ENCODE measurements at places on chromosomes 1 and 21.

DNA sequence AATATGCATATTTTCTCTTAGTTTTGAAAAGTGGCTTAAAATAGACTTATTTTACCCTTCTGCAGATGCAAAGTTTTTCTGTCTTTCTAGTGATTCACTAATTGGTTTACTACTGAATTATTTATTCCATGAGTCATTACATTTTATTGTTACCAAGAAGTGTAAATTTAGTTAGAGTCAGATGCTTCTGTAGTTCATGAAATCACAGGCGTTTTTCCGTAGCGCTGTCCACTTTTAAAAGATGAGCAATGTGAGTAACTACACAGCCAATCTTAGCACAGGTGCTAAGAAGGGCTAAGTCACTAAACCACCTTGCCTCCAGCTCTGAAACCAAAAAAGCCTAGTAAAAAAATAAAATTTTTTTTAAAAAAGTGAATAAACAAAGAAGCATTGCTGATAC is 24.7 kb downstream of the RGS13 start:
- no peak for DNase-seq

GRCh38 chr1:219985169-219985568 is 56.8 kb upstream of the SLC30A10 start:
- DNase-seq: no peak

DNA sequence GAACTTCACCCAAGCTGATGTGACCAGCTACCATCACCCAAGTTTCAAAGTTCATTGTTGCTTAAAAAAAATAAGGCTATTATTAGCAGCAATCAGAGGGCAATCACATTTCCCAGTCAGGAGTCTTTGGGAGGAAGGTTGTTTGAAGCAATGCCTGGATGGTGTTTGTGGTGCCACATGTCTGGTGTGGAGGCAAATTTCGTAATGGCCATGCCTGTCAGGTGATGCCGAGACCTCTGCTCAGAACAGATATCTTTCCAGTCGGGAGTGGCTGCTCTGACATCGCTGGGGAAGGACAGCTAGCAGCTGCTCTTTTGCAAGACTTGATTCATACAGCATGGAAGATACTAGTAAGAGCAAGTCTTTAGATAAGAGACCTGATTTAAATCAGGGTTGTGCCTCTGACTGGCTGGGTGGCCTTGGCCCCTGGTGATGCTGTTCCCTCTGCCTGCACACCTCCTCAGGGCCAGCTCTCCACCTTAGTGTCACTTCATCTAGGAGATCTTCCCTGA is 187.8 kb upstream of the JUN start:
- no peak for DNase-seq

DNA sequence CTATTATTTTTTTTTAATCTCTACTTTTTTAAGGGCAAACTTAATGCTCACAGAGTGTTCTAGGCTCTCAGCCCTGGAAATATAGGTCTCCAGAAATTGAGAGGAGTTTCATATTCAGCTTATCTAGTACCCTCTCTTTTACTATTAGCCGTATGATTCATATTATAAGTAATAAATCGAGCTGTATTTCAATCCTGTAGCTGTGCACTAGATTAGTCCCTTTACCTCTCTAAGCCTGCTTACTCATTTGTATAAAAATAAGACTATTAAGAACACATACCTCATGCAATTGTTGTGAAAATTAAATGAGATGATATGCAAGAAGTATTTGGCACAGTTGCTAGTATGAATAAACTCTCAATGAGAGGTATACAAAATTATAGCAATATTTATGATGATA is 128.2 kb upstream of the HOOK1 start:
- DNase-seq: no peak

DNA sequence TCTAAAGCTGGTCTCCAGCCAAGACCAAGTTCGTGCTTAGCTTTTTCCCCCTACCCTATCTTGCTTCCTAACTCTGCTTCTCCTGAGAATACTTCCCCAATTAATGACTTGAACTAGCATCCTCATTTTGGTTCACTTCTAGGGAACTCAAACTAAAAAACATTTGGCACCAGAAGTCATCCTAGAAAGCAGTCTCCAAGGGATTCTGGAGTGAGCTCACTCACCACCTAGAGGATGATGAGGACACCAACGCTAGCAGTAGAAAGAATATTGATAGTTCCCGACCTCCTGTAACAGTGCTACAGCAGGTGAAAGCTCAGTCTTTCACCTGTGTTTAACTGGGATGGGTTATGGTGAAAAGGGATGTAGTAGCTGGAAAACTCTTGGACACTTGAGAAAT is 4.7 kb upstream of the PSMB2 start:
- no peak for DNase-seq

DNA sequence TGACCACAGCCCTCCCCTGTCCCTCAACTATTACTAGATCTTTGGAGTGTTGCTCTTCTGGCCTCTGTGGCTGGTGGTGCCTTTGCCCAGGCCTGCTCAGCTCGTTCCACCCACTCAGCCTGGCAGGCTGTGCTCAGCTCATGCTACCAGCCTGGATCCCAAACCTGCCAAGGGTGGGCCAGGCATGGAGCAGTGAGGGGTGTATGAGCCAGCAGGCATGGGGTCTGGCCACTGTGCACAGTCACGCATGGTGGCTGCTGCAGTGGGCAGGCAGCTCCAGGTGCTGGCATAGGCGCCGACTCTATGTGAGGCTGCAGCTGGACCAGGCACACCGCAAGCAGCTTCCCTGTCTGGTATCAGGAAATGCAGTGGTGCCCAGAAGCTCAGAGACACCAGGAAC is 449.9 kb downstream of the MATN1 start:
- DNase-seq: peak; percentile 77

GRCh38 chr1:24108334-24109165 is 3.4 kb downstream of the MYOM3 start:
- no peak for DNase-seq

DNA sequence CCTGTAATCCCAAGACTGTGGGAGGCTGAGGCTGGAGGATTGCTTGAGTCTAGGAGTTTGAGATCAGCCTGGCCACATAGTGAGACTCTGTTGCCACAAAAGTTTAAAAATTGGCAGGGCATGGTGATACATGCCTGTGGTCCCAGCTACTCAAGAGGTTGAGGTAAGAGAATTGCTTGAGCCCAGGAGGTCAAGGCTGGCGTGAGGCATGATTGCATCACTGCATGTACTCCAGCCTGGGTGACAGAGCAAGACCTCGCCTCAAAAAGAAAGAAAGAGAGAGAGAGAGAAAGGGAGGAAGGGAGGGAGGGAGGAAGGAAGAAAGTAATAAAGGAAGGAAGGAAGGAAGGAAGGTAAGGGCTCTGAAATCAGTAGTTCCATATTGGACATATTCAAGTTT is 25.0 kb downstream of the GLUL start:
- DNase-seq: no peak

DNA sequence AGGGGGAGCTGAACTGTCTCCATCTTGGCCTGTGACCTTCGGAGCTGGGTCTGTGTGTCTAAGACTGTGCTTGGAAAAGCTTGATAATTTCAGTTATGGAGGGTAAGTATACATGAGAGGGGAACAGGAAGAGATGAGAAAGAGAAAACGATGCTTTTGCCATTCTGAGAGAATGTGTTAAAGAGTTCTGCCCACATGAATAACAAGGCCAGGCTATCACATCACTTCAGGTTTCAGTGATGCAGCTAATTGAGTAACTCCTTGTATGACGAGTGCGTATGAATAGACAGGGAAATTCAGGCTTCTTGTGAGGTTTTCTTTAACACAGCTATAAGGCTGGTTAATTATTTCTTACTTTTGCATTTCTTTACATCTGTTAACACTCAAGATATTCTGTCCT is 81.0 kb downstream of the PLPPR5 start:
- DNase-seq: no peak

GRCh38 chr1:172391976-172392375 is 28.5 kb upstream of the C1orf105 start:
- no peak for DNase-seq

GRCh38 chr1:180946056-180946455 is 33.4 kb downstream of the KIAA1614 start:
- DNase-seq: no peak

- DNase-seq: peak; percentile 96
Observed at GRCh38 chr1:154970631-154971340, at the start of gene SHC1. Gene SHC1, minus strand, starts transcription at chr1:154970747. Its CDS starts 221 bp downstream, at chr1:154970526.

DNA sequence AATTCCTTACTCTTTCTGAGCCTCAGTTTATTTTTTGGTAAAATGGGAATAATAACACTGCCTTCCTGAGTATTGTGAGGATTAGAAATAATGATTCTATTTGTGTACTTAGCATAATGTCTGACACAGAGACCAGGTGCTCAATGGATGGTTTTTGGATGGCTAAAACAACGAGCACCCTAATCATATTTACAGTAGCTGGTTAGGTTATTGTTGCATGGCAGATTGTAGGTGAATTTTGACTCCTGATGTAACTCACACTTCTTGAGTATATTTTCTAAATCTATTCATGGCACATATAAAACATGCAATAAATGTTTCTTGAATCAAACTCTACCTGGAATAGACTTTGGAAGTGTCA is 11.9 kb upstream of the DUSP10 start:
- no peak for DNase-seq

DNA sequence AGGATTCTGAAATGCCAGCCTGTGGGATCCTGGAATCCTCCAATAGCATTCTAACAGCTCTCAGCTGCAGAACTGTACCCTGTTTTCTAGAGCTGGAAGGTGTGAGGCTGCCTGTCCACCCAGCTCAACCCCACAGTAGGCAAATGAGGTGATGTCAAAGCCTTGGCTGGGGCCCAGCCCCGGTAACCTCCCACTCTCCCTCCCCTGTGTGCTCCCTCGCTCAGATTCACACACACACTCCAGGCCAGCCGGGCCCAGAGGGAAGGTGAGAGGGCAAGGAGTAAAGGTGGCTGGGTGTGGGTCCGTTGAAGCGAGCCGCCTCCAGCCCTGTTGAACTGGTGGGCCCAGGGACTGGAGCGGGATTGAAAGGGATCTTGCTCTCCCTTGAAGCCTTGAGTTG is at the start of gene BSND:
Gene BSND (plus strand): TSS at position 257 of the 400 bp plus-strand sequence. CDS start 254 bp downstream, outside the sequence.
- DNase-seq: no peak

- no peak for DNase-seq
Observed at GRCh38 chr1:71979882-71980281, 302.5 kb downstream of the NEGR1 start.

- peak; percentile 35 for DNase-seq
Observed at GRCh38 chr1:154759196-154759595, 110.9 kb downstream of the KCNN3 start.

GRCh38 chr1:7656557-7657215 is 114.4 kb upstream of the VAMP3 start:
- DNase-seq: no peak

- DNase-seq: no peak
Observed at GRCh38 chr1:178659789-178660208, 65.2 kb upstream of the RALGPS2 start.

- no peak for DNase-seq
Observed at GRCh38 chr1:45172005-45172404, 34.4 kb downstream of the ZSWIM5 start.
